ENCODE measurements at places on chromosomes 2 and 18.

DNA sequence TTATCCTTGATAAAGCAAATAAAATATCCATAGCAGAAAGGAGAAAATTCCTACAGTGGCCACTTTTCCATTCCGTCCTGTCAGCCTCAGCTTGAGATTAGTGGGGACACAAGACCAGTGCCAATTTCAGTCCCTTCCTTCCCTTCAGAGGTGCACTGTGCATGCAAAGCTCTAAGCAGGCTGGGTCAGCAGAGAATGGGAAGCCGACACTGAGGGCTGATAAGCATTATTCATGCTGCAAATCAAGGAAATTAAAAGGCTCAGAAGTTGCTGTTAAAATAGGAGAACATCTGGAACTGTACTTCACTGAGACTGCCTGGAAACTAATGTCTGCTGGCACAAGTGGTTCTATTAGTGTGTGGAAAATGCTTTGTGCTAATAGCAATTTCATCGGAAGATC, 534.3 kb downstream of the ADCYAP1 start:
- no peak for DNase-seq

- DNase-seq: no peak
These were observed 95.1 kb downstream of the SMAD7 start for GRCh38 chr18:48855422-48856377.

GRCh38 chr2:70985283-70985688, 6.9 kb downstream of the ANKRD53 start:
- DNase-seq: no peak

DNA sequence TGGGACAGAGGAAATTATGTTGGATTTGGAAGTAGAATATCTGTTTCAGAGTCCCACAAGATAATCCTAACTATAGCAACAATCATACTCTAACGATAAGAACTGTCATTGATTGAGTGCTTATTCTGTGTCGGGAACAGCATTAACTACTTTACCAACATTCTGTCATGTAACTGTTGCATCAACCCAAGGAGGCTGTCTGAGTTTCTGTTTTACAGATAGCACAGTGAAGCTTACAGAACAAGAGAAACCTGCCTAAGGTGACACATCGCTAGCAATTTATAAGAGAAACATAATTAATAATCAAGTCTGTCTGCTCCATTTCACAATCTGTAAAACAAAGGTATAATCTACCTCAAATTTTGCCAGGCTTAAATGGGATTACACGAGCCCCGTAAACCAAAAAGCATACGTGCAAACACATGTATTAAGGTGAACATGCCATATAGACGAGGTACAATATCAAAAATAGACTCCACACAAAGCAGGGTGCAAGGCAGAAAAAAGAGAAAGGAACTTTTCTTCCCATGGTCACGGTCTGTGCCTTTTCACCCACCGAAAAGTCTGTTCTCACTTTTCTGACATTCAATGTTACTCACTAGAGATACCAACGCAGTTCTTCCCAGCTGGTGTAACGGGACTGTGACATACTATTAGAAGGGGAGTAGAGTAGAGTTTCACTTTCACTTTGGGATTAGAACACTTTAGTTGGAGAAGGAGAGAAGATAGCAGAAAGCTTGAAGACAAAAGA, 37.2 kb upstream of the SLC8A1 start:
- no peak for DNase-seq

GRCh38 chr2:232835687-232836208, 34.3 kb upstream of the SNORC start:
- no peak for DNase-seq

- DNase-seq: no peak
These were observed 65.1 kb upstream of the AFF3 start for GRCh38 chr2:100207411-100207885.

Data from tibial nerve (tissue), 4 donors.